Panc1 (cell line): ENCODE measurements at places on chromosomes 5 and 9.

DNA sequence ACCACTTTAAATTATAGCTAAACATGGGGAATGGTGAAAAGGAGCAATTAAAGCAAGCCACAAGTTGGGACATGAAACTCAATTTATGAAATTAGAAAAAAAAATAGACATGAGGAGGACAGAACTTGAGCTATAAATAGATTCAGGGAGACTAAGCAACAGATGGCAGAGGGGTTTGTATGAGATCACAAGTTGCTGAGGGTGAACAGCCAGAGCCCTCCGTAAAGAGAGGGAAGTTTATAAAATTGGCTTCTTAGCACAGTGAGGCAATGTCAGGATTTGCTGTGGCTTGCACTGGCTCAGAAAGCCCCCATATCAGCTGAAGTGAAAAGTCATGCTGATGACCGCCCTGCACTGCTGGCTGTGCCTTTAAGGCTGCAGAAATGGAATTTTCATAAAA is 443.4 kb upstream of the CD180 start:
- DNase-seq = no peak

- no peak for DNase-seq
Observed at GRCh38 chr5:117103703-117104102, 529.1 kb upstream of the SEMA6A start.

DNA sequence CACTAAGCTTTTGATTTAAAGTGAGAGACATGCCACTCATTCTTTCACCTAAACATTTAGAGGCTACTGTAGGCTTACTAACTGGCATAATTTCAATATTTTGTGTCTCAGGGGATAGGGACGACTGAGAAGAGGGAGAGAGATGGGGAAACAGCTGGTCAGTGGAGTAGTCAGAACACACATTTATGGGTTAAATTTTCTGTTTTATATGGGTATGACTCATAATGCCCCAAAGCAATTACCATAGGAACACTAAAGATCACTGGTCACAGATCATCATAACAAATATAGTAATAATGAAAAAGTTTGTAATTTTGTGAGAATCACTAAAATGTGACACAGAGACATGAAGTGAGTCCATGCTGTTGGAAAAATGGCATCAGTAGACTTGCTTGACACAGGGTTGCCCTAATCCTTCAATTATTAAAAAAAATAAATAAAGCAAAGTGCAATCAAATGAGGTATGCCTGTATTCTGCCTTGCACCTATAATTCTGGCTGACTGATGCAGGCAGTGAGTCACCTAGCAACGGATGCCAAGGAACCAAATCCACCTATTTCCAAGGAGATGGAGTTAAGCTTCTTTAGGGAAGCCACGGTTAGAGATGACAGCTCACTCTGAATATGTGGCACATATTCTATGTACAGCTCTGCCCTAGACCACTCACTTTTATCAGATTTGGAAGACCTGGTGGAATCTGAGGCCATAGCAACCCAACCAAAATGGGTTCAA is 166.1 kb downstream of the MARCHF11 start:
- no peak for DNase-seq

GRCh38 chr9:90896231-90896630 is 94.6 kb downstream of the SYK start:
- DNase-seq = no peak

DNA sequence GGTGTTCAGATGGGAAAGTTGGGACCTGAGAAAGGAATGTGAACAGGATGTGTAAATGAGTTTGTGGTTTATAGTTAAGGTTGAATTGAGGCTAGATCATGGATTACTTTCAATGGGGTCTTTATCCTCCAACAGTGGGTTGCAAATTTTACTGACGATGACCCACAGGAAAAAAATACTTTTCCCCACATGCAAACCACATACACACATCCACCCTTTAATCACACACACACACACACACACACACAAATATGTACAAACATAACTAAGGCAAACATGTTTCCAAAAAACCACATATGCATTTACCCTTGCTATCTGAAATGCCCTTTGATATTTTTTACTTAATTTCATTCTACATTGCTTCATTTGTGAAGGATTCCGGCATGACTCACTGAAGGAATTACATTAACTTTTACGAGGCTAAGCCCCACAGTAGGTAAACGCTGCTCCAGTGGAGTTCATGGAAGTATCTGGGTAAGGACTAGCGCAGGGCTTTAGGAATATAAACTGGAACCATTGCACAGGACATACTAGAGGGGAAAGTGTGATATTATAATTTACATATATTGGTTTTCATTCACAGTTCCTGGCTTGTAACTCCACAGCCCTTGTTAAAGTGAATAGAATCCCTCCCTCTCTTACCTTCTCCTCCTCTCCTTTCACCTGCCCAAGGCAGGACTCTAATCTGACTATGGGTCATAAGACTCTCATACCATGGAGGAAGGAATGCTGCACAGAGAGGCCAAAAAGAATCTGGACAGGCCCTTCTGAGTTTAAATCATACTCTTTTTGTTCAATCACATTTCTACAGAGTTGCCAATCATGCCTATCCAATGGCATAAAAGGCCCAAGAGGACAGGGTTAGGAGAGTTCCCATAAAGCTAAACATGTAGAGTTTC is 8.5 kb upstream of the SPEF2 start:
- no peak for DNase-seq

GRCh38 chr5:150585781-150586341 is 54.6 kb upstream of the SYNPO start:
- DNase-seq = no peak

- DNase-seq = no peak
Observed at GRCh38 chr9:83238871-83239640, 176.1 kb upstream of the RASEF start.

GRCh38 chr5:126139773-126140172 is 283.4 kb upstream of the GRAMD2B start:
- peak; percentile 36 for DNase-seq

DNA sequence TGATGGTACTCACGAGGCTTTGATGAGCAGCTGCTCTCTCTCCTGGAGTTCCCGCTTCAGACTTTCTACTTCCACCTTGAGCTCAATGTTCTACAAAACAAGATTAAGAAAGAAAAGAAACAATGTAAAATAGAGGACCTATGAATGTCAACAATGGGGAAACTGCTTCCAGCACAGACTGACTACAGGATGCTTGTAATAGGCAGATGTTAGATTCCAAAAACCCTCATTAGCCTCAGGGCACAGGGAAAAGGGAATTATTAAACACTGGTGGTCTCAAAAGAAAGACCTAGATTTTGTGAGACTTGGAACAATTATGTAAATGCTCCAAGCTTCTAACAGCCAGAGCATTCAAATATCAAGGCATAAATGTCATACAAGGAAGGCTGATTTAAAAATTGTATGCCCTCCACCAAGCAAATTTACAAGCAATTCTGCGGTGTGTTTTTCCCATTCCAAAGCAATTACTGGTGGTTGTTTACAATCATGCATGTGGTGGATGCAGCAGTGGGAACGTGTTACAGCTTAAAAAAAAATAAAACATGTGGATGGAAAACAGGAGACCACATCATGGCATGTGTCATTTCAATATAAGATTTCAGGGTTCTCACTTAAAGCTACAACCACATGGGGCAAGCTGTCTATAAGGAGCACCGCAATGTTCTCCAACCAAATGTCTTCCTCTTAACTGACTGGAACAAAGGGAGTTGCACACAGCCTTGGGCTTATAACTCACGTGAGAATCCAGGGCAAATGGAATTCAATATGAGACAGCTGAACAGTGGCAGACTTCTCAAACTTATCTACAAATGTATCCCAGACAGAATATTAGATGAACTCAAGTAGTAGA is 34.0 kb downstream of the CDK5RAP2 start:
- DNase-seq = no peak

- no peak for DNase-seq
Observed at GRCh38 chr5:15737871-15738664, 238.1 kb downstream of the FBXL7 start.

DNA sequence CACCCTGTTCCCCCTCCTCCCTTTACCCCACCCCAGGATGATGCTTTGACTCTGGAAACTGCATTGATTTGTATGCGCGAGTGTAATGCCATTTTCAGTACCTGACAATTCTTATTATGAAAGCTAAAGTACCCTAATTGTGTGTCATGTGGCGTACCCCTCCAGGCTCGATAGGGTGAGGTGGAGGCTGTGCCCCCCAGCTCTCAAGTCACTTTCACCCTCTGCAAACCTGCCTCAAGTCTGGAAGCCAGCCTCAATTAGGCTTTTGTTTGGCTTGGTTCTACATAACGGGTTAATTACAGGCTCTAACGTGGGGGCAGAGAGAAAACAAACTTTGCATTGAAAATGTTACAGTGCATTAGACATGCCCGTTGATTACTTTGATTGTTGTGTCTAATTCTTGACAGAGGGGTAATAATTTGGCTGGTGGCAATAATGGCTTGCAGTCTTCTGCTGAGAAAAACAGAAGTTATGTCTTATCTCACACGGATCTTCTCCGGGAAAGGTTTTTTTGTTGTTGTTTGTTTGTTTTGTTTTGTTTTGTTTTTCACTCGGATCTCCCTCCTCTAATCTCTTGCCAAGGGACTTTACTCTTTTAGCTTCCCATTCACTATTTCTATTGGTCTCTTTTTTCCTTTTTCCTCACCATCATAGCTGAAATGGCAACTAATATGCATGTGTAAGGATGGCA is 12.6 kb downstream of the ISL1 start:
- DNase-seq = no peak

DNA sequence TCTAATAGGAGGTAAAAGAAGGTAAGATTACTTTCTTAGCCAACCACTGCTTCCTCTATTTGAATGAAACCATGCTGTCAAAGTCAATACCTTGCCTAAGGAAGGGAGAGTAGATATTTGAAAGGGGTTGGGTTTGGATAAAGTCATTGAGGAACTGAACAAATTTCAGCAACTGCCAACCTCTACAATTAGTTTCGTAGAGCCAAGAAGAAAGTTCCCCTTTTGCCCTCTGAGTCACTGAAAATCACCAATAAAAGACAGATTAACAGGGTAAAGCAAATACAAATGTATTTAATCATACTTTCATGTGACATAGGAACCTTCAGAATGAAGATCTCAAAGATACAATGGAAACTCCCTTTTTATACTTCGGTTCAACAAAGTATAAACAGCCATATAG is 615.7 kb downstream of the GABRG2 start:
- DNase-seq = no peak

DNA sequence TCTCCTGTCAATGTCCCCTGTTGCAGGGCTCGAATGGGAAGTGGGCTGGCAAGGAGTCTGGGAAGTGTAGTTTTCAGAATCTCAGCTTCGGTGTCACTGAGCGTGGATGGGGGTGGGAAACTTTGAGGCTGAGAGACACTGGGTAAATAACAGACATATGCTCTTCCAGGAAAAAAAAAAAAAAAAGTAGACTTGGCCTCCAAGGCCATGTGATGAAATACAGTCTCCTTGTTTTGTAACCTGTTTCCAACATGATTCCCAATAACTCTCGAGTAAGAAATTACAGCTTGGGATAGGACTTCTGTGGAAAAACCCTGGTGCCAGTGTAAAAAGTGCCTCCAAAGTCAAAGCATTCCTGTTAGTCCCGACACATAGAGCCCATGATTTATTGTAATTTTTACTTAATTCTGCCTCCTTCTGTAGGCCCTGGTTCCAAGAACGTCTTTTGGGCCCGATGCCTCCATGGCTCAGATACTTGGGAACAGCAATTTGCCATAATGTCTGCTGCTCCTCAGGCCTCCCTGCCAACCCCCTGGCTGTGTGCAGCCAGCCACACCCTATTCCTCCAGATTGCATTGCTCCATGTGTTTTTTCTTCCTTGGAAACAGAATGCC is 119.5 kb upstream of the TNC start:
- DNase-seq = no peak

DNA sequence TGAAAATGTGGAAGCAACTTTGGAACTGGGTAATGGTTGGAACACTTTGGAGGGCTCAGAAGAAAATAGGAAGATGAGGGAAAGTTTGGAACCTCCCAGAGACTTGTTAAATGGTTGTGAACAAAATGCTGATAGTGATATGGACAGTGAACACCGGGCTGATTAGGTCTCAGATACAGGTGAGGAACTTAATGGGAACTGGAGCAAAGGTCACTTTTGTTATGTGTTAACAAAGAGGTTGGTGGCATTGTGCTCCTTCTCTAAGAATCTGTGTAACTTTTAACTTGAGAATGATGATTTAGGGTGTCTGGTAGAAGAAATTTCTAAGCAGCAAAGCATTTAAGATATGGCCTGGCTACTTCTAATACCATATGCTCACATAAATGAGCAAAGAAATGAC is 36.4 kb upstream of the CXCL14 start:
- DNase-seq = no peak

- DNase-seq = no peak
Observed at GRCh38 chr9:14389657-14390056, 75.7 kb upstream of the NFIB start.

- no peak for DNase-seq
Observed at GRCh38 chr9:81549500-81550206, 139.7 kb downstream of the TLE1 start.

GRCh38 chr5:178642351-178642909 is 15.6 kb upstream of the CLK4 start:
- no peak for DNase-seq

DNA sequence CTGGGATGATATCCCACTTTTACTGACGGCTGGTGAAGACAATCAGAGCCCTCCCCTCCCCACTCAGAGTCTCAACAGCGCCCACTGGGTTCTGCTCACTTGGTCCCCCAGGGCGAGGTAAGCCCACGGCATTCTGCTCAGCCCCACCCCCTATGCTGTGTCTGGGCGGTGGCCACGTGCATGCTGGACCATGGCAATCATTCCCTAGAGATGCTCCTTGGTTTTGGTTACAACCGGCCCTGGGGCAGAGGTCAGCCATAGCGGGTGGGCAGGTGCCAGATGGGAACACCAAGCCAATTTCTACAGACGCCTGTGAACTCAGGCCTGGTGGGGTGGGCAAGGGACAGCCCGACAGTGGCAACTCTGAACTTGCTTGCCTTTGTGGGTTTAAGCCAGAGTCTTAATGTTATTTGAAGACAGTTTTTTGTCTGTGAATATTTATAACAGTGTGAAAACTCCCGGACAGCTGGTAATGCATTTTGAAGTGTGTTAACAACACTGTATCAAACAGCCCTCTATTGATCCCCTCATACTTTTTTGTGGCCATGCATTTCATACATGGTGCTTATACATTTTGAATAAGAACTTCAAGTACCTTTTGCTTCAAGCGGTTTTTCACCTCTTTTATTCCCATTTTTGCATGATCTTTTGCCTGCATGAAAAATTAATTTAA is 94.2 kb downstream of the CRB2 start:
- DNase-seq = no peak

- no peak for DNase-seq
Observed at GRCh38 chr5:170479484-170479883, 24.3 kb upstream of the KCNIP1 start.

- no peak for DNase-seq
Observed at GRCh38 chr5:134989266-134989830, 21.6 kb downstream of the CATSPER3 start.

GRCh38 chr5:143433670-143434069 is 30.2 kb upstream of the NR3C1 start:
- no peak for DNase-seq
